ENCODE measurements at places on chromosomes 5 and 9.

DNA sequence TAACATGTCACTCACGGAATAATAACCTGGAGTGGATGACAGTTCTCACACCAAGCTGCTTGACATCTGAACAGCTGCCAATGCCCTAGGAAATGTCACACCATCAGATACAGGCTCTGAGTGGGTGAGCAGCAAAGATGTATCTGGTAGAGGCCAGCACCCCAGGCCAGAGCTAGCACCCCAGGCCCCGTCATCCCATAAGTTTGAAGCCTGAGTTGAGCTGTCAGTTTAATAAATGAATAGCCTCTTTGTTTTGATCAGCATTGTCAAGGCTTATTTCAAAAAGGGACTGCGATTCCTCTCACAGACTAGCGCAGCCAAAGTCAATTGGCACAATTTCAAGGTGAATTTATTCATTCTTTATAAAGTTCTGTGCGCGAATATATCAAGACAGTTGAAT lies 1327.1 kb downstream of the MAT2B start:
- no peak for DNase-seq

DNA sequence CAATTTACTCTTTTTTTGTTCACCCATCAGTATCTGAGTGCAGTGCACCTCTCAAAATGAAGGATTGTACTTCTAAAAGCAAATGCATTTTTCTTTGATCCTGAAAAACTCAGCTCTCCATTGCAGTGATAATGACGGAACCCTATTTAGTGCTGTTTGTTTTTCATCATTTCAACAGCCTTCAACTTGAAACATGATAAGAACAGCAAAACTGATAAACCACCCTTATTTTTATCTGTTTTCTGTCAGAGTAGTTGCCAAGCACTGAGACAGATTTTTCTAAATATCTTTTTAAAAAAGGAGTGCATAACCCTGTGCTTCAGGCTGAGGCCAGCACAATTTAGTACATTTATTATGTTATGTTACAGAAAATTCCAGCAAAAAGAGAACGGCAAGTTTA lies 549.8 kb upstream of the DMAC1 start:
- no peak for DNase-seq

DNA sequence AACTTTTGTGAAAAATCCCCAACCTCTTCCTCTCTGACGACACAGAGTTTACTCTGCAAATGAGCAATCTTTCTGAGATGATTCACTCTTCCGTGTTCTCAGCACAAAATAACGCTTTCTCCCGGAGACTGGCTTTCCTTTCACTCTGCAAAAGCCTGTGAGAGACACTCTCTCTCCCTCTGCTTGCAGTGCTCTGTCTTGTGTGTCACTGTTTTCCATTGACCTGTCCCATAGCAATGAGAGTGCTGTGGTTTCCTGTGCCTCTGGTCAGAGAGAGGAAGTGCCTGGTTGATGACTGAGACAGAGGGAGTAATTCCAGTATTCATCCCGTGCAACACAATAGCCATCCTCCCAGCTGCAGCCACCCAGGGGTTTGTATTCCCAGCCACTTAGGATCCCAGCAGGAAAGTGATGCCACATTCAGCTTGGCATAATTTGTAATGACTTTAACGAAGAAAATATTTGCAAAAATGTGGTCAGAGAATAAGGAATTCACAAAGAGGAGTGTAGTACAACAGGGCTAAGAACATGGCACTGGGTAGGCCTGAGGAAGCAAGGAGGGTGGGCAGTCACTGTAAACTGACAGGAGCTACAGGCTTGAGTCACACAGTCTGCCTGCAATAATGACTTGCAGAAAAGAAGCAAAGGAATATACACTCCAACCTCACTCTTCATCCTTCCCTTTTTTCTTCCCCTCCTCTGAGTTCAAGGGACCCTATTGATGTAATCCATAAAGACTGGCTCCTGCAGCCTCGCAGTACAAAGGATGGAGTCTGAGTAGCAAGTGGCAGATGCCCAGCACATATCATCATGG lies 463.5 kb upstream of the RGMB start:
- no peak for DNase-seq

DNA sequence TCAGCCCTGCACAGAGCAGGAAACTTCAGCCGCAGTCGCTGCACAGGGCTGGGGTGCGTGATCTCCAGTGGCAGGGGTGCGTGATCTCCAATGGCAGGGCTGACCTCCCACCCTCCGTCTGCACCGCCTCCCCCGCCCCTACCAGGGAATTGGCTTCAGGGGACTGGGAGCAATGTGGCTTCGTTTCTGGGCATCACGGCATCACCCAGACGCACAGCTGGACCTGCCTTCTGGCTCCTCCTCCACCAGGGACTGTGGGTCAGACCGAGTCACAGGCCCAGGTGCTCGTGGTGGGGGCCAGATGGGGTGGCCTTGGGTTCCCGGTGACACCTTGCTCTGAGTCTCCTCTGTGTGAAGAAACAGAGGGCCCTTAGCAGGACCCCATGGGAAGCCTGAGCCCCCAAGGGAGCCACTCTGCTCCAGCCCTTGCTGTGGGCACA lies 51.1 kb downstream of the AHRR start:
- no peak for DNase-seq

- DNase-seq = no peak
Measured at GRCh38 chr5:78821536-78822021, 163.5 kb downstream of the ARSB start.

Measured in CD4-positive, alpha-beta T cell treated with Interleukin-4 for 1 hour (primary cell).